Activated CD8-positive, alpha-beta T cell treated with anti-CD3 and anti-CD28 coated beads, Interleukin-2, amount 10 ng/mL, durations not matched to agents 7 days and 5 days (primary cell): ENCODE measurements at places on chromosomes 5 and 9.
A peak's percentile ranks its signal among the peaks of the same experiment; 100 is the strongest.

DNA sequence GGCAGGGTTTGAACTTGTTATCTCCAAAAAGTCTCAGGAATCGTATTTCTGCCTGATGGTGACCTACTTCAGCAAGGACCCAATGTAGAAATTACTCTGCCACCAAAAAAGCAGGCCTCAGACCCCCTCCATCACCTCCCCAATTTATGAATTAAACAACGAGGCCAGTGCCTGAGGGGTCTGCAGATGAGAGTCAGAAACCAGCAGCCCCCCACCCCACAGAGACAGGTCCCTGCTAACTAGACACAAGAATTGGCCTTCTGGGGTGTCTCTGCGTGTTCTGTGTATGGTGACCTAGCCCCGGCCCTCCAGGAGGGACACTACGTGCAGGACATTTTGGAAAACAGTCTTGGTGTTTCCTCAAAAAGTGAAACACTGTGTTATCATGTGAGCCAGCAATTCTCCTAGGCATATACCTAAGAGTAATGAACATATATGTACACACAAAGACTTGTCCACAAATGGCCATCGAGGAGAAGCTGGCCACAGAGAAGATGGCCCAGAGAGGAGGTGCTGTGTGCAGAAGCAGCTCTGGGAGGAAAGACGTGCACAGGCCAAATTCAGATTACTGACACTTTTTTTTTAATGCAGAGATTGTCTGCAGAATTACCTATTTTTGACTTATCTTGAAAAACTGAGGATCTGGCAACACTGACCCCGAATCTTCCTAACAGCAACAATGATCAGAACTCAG, 93.8 kb downstream of the ADAMTS2 start:
- no peak for DNase-seq

DNA sequence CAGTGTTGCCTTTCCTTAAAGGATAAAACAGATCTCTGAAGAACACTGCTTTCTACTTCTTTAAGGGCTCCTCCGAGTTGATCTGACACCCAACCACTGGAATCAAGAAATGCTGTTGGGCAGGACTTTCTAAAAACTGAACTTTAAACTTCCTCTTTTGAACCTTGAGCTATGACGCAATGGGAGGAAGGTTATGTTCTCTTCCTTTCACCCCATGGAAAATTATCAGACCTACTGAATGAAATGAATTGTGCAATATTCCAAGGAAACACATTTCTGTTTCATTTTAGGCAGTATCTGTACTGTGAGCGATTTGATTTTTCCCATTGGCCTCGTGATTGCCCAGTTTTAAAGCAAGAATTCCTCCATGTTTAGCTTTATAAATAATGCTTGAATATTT, 206.0 kb upstream of the PRR16 start:
- DNase-seq, result no peak

DNA sequence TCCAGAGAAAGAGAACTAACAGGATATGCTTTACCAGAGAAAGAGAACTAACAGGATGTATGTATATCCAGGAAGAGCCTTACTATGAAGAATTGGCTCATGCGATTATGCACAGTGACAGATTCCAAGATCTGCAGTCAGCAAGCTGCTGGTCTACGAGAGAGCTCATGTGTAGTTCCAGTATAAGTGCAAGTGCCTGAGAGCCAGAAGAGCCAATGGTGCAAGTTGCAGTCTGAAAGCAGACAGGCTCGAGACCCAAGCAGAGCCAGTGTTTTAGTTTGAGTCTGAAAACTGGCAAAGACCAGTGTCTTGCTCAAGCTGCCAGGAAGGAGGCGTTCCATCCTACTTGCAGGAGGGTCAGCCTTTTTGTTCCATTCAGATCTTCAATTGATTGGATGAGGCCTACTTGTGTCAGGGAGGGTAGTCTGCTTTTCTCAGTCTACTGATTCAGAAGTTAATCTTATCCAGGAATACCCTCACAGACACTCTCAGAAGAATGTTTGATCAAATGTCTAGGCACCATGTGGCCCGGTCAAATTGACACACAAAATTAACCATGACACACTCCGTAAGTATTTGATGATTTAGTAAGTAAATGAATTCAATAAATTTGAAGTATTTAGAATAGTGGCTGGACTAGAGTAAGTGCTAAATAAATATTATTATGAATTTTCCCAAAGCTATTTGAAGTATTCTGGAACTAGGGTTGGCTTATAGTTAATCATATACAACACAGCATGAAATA, 372.1 kb upstream of the SGCD start:
- no peak for DNase-seq

GRCh38 chr9:99416007-99416406, 193.9 kb downstream of the SEC61B start:
- DNase-seq, result no peak

GRCh38 chr5:164636456-164636855, 1131.0 kb downstream of the MAT2B start:
- DNase-seq, result no peak

- no peak for DNase-seq
Observed at GRCh38 chr5:175900157-175900556, 28.8 kb downstream of the CPLX2 start.

GRCh38 chr5:52502460-52502999, 285.2 kb upstream of the ITGA1 start:
- no peak for DNase-seq

DNA sequence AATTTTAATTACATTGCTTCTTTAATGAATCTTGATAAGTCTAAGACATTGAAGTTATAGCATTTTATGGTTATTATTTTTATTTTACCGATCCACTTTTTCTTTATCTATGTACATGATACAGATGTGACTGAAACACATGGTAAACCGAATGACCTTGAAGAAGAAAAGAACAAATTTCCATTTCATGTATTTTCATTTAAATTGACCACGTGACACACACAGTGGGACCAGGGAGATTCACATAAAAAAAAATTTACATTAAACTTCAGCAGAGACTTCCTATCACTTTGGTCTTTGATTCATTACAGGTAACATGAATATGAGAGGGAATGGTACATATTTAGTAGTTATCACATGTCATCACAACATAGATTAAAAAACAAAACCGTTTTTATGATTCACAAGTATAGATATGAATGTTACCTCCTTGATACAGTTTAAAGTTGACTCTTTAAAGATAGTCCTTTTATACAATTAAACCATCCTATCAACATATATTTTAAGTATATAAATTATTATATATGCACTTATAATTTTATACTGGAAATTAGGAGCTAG, 133.1 kb downstream of the ZCCHC7 start:
- DNase-seq, result no peak

DNA sequence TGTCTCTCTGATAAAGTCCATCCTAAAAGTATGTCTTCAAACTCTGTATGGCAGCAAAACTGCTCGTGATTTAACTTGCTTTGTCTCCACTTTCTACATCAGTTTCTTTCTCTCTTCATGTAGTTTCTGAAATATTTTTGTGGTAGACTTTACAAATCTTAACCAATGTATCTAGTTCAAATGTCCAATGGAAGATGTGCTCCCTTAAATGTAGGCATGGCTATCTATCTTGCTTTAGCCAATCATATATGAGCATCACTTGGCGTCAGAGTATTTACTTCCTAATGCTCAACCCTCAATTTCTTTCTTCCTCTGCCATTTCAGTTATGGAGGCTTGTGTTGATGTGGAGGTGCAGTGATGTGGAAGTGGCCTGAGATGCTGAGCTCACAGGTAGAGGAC, 206.1 kb upstream of the ZNF608 start:
- DNase-seq, result no peak

DNA sequence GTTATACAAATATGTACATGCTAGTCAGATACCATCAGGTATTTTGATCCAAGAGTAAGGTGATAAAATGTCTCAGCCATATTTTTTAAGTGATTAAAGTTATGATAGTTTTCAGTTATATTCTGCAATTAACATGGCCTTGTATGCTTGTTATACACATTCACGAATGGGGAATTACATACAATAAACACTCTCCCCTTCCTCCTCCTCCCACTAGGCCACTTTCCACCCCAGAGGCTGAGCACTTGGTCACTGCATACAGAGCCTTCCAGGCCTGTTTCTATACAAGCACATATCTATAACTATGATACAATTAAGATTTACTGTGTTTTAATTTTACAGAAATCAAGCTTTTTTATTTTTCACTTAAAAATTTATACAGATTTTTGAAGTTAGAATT, 104.7 kb upstream of the PIK3R1 start:
- DNase-seq, result no peak

- DNase-seq, result no peak
Observed at GRCh38 chr9:2418619-2419018, 203.0 kb upstream of the VLDLR start.

GRCh38 chr5:15080219-15080618, 208.6 kb upstream of the ANKH start:
- no peak for DNase-seq

DNA sequence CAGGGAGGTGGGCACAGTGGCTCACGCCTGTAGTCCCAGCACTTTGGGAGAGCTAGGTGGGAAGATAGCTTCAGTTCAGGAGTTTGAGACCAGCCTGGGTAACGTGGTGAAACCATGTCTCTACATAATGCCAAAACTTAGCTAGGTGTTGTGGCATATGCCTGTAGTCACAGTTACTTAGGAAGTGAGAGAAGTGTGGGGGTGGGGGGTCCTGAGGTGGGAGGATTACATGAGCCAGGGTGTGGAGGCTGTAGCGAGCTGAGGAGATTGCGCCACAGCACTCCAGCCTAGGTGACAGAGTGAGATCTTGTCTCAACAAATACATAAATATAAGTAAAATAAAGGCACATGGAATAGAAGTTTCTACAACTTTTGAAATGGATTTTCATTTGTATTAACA, 23.1 kb downstream of the VCAN start:
- DNase-seq, result no peak

DNA sequence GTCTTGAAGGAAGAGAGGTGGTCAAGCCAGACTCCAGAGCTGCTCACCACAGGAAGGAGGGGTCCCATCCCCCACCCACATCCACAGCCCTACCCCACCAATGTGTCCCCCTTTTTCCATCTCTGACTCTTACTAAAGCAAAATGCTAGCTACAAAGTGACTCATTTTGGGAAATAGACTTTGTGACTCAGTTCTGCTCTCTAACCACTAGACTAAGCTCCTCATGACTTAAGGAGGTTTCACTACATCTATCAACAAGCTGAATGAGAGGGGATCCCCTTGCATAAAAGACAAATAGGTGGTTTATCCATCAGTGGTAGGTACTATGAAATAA, 35.1 kb upstream of the ADRB2 start:
- peak; percentile 32 for DNase-seq

DNA sequence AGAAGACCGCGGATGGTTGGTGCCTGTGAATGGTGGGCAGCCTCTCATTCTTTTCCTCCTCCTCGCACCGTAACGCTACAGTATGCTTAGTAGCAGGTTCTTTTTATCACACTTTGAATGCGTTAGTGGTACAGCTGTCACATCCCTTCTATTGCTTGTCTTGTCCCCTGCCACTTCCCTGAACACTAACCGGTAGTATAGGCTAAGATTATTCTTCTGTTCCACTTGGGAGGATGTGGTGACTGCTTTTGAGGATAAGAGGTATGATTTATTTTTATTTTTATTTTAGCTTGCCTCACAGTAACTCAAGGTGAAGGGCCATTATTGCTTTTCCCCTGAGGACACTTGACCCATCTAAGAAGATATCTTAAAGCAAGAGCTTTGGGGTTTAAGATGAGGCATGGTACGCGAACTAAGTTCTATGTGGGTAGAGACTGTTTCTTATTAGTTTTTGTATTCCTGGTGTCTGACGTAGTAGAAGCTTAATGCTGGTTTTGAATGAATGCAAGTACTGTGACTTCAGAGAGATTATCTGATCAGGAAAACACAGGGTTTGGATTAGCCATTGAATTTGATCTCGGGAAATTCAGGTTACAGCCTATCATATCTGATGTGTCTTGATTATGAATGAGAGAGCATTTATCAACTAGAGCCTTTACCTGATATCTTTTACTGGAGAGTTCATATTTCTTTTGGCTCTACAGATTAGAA, 951 bp downstream of the UNC13B start:
- no peak for DNase-seq

GRCh38 chr5:127038550-127038949, 8.2 kb upstream of the MARCHF3 start:
- no peak for DNase-seq

- no peak for DNase-seq
Observed at GRCh38 chr5:159787837-159788236, 128.4 kb upstream of the ADRA1B start.

DNA sequence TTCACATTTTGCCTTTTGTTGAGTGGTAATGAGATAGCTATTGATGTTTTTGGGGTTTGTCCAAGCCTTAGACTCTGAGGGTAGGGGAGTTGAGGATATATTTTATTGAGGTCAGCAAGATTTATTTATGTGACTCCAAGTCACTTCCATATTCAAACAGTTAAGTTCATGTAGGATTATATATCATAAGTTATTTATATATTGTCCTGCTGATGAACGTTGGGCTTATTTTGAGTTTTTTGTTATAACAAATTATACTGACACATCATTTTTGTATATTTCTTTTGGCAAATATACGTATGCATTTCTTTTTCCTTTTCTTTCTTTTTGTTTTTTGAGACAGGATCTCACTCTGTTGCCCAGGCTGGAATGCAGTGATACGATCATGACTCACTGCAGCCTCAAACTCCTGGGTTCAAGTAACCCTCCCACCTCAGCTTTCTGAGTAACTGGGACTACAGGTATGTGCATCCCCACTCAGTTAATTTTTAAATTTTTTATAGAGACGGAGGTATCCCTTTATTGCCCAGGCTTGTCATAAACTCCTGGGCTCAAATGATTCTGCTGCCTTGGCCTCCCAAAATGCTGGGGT, 23.5 kb upstream of the IL12B start:
- no peak for DNase-seq

DNA sequence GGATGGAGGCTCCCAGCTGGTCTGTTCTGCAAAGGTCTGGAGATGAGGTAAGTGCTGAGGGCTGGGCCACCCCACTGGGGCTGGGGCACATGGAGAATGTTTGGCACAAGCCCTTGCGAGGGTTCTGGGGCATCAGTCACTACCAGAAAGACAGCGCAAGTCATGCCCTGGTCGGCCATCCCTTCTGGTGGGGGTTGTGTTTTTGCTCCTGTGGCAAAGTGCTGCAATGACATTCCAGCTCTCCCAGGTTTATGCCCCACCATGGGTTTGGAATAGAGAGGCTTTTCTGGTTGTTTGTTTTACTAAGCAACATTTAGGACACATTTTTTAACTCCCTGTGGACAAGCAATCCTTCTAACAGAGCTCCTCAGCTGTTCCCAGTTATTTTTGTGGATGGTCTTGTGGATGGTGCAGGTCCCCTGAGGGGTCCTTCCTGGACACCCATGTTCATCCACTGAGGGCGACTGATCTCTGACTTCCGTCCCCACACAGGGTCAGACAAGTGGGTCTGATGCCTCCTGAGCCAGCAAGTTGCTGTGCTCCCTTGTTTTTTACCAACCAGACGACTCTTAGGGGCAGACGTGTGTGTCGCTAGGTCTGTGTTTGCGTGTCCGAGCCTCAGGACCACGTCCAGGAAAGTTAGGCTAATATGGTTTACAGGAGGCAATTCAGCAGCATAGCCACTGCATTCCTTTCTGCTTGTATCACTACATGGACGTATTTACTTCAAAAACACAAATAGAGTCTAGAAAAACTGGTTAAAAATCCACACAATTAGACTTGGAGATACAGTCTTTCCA, 64.9 kb upstream of the ECM2 start:
- no peak for DNase-seq
